ENCODE measurements at places on chromosomes 12 and 14.

GRCh38 chr14:104009297-104009696 lies 67.0 kb upstream of the RD3L start:
- no peak for DNase-seq

DNA sequence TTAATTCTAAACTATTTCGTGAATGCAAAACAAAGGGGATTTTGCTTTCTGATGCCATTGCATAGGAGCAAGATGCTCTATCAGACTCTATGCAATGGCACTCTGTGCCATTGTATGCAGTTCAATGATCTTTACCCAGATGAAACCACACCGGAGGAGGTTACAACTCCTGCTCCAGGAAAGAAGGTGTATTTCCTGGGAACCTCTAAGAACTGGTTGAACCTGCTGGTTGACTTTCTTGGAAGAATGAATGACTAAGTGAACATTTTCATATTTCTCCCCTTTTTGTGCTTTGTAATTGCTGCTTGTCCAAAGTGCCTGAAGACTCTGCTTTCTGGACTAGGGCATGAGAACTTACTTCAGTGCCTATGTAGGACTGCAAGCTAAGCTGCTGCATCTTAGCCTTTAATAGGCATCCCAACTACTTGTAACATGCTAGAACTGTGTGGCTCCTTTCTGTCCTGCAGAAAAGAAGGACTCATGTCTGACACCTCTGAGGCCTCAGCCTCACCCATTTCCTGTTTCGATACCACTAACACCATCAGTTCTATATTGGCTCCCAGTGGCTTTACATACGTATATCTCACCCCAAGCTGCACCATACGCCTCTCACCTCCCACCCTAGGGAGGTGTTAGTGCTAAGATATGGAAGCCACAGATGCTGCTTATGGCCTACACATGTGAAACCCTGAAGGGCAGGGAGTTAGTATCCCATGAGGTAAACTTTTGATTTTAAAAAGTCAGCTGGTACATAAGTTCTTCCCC lies 193.5 kb upstream of the CNOT2 start:
- DNase-seq, result no peak

- DNase-seq, result no peak
Observed at GRCh38 chr12:9758119-9758518, 2.6 kb downstream of the CD69 start.

GRCh38 chr14:55911776-55912175 lies 206.4 kb upstream of the PELI2 start:
- no peak for DNase-seq

- DNase-seq, result peak; percentile 75
Observed at GRCh38 chr14:52314595-52315354, 663 bp downstream of the PTGER2 start.

- no peak for DNase-seq
Observed at GRCh38 chr12:123731596-123731995, 19.4 kb downstream of the ATP6V0A2 start.

DNA sequence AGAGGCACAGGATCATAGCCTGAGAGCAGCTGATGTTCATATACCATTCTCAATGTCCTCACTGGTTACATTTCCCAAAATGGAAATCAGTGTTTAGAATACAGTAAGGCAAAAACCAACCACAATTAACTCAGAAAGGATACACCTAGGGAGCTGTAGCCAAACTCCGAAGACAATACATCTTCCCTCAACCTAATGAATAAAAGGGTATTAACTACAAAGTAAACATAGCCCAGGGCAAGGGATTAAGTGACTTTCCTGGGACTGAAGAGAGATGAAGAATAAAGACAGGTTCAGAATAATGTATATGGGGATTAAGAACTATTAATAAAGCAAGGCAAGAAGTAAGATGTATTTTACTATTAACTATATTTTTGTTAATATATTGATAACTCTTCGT lies 79.5 kb downstream of the RPS29 start:
- no peak for DNase-seq

GRCh38 chr14:60093606-60094005 lies 1.9 kb downstream of the PCNX4 start:
- no peak for DNase-seq

- no peak for DNase-seq
Observed at GRCh38 chr14:92922155-92922735, 705 bp upstream of the CHGA start.

Data from H1 (cell line).